ENCODE measurements at places on chromosomes 12 and 14. TPM values are rescaled to one million over a fixed set of nuclear protein-coding genes. Genes with fewer than 3 reads are reported as not detected.

DNA sequence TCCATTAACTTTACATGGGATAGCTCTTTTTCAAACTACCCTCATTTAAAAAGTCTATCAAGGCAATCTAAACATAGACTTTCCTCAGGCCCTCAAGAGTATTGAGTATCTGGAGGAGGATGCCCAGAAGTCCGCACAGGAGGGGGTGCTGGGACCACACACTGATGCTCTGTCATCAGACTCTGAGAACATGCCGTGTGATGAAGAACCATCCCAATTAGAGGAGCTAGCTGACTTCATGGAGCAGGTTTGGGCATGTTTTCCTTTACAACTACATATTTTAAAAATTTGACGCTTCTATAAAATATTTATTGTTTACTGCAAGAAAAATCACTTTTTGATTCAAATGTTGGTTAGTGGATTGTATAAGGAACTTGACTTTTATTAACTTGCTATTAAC lies 93.5 kb downstream of the EP400 start:
- H3K27me3 ChIP-seq, result no peaks in the 10 kb centered on the region
- DNase-seq, result no peak
- peaks cover 36% of the 10 kb centered on the region for H3K36me3 ChIP-seq
- no peak overlapping the region for H3K4me3 ChIP-seq
- H3K4me1 ChIP-seq, result peaks cover 17% of the 10 kb centered on the region

DNA sequence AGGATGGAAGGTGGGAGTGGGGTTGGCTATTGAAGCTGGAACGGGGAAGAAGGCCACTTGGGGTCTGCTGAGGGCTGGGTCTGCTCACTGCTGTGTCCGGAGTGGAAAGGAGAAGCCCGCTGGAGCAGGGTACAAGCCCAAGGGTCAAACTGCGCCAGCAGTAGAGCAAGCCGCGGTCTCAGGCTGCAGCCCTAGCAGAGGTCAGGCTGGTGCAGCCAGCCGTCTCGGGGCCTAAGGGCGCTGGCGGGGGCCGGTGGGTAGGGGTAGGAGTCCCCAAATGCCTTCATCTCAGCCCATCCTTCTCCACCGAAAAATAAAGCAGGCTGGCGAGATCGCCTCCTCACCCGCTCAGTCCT lies 718 bp upstream of the JDP2 start:
- peaks cover 25% of the 10 kb centered on the region for H3K4me1 ChIP-seq
- H3K4me3 ChIP-seq, result peak overlapping the region; percentile 87
- DNase-seq, result no peak
- no peaks in the 10 kb centered on the region for H3K36me3 ChIP-seq
- H3K27ac ChIP-seq, result no peak overlapping the region
- H3K27me3 ChIP-seq, result peaks cover 22% of the 10 kb centered on the region

DNA sequence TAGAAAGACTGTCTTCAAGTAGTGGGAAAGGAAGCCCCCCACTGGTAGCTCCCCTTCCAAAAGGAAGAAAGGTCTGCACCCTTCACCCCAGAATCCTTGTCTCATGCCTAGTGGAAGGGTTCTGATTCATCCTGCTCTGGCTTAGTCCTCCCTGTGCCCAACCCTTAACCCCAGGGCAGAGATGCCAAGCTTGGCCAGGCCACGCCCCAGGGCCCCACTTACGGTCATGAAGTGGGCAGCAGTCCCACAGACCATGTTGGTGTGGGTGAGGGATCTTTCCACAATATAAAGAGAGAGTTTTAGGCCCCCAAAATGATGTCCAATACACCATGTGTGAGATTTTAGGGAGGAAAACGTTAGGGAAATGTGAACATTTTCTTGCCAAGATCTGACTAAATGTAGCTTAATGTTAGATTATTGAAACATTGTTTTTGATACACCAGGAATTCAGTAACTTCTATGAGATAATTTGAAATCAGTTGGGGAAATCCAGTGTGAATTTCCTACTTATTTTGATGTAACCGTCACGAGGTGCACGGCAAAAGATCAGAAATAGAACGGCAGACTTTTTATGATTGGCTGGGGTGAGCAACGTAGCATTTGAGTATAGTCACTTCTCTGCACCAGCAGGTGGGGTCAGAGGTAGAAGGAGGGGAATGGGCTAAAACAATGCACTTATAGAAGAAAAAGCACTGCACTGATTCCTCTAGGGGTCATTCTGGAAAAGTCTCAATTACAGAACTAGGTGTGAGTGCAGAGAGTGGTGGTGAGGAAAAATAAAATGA lies 8.2 kb upstream of the SSPN start:
- no peaks in the 10 kb centered on the region for H3K27me3 ChIP-seq
- DNase-seq, result peak; percentile 65
- H3K36me3 ChIP-seq, result no peaks in the 10 kb centered on the region
- H3K27ac ChIP-seq, result no peak overlapping the region

GRCh38 chr12:105706321-105706972 lies 376.0 kb downstream of the C12orf75 start:
- H3K27ac ChIP-seq, result no peak overlapping the region
- no peak overlapping the region for H3K4me3 ChIP-seq
- no peaks in the 10 kb centered on the region for H3K27me3 ChIP-seq
- DNase-seq, result peak; percentile 13
- no peaks in the 10 kb centered on the region for H3K36me3 ChIP-seq

DNA sequence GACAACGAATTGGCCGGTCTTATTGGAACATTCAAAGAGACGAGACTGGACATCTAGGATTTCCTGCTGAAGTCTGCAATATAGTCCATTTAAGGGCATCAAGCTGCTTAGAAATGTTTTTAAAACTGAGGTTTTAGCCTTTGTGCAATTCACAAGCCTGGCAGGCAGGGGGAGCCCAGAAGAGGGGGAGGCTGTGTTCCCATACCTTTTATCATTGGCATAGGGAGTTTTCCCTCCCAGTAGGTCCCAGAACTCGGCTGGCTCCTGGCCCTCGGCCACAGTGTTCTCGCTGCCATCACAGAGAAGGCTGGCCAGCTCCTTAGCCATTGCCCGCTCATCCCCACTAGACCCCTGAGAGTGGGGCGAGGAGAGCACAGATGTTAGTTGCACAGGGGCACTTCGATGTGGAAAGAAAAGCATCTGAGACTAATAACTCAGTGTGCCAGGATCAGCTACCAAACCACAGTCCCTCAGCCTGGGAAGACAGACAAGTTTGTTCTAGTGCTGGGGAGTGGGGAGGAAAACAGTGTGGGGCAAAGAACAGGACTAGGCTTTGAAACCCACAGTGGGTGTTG lies 15.1 kb downstream of the AVIL start:
- H3K4me3 ChIP-seq, result no peak overlapping the region
- peaks cover 2% of the 10 kb centered on the region for H3K4me1 ChIP-seq
- H3K27me3 ChIP-seq, result no peaks in the 10 kb centered on the region
- no peak overlapping the region for H3K27ac ChIP-seq
- H3K36me3 ChIP-seq, result no peaks in the 10 kb centered on the region

DNA sequence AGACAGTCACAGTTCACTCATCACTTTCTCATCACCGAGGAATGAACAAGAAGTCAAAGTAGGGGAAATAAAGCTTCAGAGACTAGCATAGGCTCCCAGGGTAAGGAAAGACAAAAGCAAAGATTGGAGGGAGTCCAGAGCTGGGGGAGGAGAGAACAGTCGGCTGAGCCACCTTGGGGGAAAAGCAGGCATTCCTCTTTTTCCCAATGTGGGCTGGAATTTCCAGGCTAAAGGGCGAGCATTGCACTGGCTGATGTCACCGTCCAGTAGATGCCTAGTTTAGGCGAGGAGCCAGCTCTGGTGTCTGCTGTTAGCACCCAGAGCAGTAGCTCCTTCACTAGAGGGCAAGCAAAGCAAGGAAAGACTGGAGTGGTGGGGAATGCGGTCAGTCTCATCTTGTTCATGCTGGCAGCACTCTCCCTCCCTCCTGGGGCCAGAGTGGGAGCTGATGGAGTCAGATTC lies 8.5 kb upstream of the KRT75 start:
- peaks cover 5% of the 10 kb centered on the region for H3K4me1 ChIP-seq
- H3K27me3 ChIP-seq, result no peaks in the 10 kb centered on the region
- H3K4me3 ChIP-seq, result no peak overlapping the region
- peak; percentile 62 for DNase-seq
- no peaks in the 10 kb centered on the region for H3K36me3 ChIP-seq

DNA sequence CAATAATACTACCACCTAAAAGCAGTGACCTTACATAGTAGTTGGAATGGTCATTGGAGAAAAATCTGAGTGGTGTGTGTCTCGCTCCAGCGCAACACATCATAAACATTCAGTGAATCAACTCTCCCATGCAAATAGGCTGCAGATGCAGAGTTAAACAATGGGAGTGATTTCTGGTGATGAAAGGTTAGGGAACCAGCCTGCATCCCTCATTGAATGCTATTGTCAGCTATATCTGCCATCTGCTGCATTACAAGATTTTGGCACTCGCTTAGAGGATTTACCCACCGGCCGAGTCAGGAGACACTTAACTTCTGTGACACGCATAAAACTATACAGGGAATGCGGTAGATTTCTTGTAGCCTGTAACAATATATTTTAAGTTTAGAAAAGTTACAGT lies 900.9 kb downstream of the FLRT2 start:
- H3K27me3 ChIP-seq, result no peaks in the 10 kb centered on the region
- no peak overlapping the region for H3K4me3 ChIP-seq
- H3K36me3 ChIP-seq, result no peaks in the 10 kb centered on the region
- H3K27ac ChIP-seq, result no peak overlapping the region

GRCh38 chr12:115088328-115088994 lies 404.5 kb upstream of the TBX3 start:
- no peak overlapping the region for H3K27ac ChIP-seq
- DNase-seq, result no peak
- H3K4me1 ChIP-seq, result no peaks in the 10 kb centered on the region
- H3K27me3 ChIP-seq, result no peaks in the 10 kb centered on the region
- no peak overlapping the region for H3K4me3 ChIP-seq

The RHEBL1 gene
- 6.7 TPM for total RNA-seq

DNA sequence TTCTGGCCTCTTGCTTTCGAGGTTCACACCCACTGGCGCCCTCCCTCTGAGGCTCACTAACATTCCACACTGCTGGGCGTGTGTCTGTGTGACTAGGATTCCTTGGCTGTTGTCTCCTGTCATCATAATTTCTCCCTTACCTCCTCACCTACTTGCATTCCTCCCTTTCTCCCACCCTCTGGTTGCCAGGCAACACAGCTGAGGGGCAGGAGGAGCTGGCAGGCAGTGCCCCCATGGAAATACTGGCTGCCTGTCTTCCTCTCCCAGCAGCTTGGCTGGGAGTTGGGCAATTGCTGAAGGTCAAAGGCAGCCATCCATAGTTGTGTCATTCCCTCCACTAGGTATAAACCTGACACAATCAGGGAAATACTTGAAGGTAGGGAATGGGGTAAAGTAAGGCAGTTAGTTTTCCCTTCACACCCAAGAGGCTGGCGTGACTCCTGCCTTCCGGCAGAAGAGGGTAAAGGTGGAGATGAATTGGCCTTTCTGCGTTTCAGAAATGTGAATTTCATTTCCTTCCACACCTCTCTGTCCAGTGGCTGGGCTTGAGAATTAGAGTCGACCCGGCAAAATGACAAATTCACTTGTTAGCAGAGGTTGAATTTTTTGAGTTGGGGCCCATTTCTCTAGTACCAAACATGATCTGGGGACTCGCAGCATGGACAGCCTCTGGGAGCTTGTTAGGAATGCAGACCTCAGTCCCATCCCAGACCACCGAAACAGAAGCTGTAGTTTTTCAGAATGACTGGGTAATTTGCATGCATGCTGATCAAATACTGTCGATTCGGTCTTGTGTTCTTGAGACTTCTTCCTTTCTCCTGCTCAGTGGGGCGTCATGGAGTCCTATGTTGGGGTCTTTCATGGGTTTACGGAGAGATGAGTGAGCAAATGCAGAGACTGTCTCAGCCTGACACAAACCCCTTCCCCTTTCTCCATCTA lies 24.3 kb upstream of the EMP1 start:
- H3K4me1 ChIP-seq, result peaks cover 13% of the 10 kb centered on the region
- DNase-seq, result peak; percentile 67
- H3K4me3 ChIP-seq, result no peak overlapping the region

The GLI1 gene
- 18.1 TPM for total RNA-seq

The GPRC5D gene
- not detected for total RNA-seq

DNA sequence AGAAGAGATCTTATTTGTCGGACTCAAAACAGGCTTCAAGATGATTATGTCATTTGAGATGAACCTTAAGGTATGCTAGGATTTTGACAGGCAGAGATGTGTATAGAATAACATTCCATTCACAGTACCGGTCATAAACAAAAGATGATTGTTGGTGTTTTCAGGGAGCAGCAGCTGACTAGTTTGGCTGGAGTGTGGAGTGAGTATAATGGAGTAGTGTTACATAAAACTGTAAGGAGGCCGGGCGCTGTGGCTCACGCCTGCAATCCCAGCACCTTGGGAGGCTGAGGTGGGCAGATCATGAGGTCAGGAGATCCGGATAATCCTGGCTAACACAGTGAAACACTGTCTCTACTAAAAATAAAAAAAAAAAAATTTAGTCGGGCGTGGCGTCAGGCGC lies 23.9 kb downstream of the SERPINA10 start:
- H3K4me3 ChIP-seq, result no peak overlapping the region
- no peaks in the 10 kb centered on the region for H3K36me3 ChIP-seq
- no peak overlapping the region for H3K27ac ChIP-seq

- H3K36me3 ChIP-seq, result peaks cover 6% of the 10 kb centered on the region
- DNase-seq, result no peak
- H3K27ac ChIP-seq, result no peak overlapping the region
- no peaks in the 10 kb centered on the region for H3K27me3 ChIP-seq
- H3K4me3 ChIP-seq, result no peak overlapping the region
- no peaks in the 10 kb centered on the region for H3K4me1 ChIP-seq
Measured at GRCh38 chr12:126915309-126915708, 1351.7 kb upstream of the TMEM132C start.

The TBK1 gene
- total RNA-seq, result 26.3 TPM

DNA sequence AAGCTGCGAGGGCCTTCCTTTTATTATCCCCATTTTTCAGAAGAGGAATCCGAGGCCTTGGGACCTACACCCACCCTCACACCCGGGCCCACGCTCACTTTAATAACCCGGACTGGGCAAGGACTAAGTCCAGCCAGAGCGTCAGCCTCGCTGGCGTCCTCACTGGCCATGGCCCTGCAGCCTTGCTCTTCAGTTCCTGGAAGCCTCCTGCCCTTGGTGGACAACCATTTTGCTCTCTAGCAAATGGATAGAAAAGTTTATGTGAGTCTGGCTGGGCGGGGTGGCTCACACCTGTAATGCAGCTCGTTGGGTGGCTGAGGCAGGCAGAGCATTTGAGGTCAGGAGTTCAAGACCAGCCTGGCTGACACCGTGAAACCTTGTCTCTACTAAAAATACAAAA lies 9.8 kb downstream of the RTL1 start:
- no peak overlapping the region for H3K27ac ChIP-seq
- H3K27me3 ChIP-seq, result no peaks in the 10 kb centered on the region
- no peak overlapping the region for H3K4me3 ChIP-seq
- peaks cover 9% of the 10 kb centered on the region for H3K4me1 ChIP-seq
- DNase-seq, result no peak

GRCh38 chr14:60760644-60761364 lies 26.2 kb downstream of the MNAT1 start:
- H3K4me3 ChIP-seq, result peak overlapping the region; percentile 9
- peak; percentile 89 for DNase-seq
- H3K36me3 ChIP-seq, result no peaks in the 10 kb centered on the region
- peaks cover 66% of the 10 kb centered on the region for H3K4me1 ChIP-seq

DNA sequence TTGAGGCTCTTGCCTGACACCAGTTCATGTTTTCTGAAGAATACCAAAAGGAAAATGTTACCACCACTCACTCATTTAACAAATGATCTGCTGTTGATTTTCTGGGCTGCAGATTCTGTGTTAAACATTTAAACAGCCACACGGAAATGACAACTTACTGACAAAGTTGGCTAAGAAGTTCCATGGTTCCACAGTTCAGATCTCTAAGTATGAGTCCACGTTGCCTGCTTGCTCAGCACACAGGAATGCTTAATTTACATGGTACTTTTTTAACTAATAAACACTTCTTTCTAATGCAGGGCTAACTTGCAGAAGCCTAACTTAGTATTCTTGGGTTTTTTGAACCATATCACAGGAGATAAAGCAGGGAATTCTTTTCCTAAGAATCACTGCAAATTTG lies 34.7 kb downstream of the PTGER2 start:
- H3K27me3 ChIP-seq, result no peaks in the 10 kb centered on the region
- no peak overlapping the region for H3K4me3 ChIP-seq
- DNase-seq, result no peak
